Cardiac fibroblast (primary cell): ENCODE measurements at places on chromosomes 6 and 20.

- DNase-seq = no peak
These were observed 710.1 kb upstream of the NRSN1 start for GRCh38 chr6:23415819-23416427.

DNA sequence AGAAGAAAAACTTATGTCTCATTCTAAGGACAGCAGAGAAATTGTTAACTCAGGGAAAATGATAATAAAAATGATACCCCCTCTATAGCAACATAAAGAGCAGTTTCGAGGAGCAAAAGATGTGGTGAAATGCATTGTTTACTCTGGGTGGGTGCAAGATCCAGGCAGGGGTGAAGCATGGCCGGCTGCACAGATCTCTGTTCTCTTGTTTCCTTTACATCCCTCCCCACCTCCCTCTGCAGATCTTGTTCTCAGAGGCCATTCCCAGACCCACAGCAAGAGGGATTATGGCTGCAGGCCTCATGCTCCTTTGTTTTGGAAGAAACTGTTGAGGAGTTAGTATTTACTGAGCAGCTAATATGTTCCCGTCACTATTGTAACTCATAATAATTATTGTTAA is 1.8 kb downstream of the BTN3A1 start:
- DNase-seq = no peak

DNA sequence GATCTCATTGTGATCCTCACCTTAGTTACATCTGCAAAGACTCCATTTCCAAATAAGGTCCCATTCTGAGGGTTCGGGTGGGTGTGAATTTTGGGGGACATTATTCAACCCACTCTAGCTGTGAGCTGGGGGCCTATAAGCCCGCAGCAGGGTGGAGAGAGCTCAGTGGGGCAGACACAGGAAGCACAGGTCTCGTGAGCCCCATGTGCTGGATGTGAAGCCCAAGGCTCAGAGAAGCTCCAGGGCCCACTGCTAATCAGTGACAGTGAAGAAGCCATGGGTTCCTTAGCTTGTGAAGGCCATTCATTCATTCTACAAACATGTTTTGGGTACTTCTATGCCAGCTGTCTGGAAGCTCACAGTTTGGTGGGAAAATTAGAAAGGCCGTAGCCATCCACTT is 47.5 kb downstream of the CHMP4B start:
- no peak for DNase-seq

DNA sequence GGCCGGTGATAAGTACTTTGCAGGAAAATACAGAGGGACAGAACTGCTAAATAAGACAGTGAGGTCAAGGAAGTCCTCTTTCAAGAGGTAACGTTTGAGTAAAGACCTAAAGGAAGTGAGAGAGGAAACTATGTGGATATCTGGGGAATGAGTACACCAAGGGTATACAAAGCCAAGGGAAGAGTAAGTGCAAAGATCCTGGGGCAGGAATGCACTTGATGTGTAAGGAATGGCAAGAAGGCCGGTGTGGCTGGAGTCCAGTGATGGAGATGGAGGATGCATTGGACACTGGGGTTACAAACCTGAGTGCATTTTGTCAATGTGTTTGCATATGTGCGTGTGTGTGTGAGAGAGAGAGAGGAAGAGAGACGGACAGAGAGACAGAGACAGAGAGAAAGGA is 32.1 kb upstream of the TGM2 start:
- DNase-seq = peak; percentile 29

GRCh38 chr6:26198722-26199056 is 111.5 kb downstream of the HFE start:
- DNase-seq = no peak
